ENCODE measurements at places on chromosomes 1 and 21. TPM values are rescaled to one million over a fixed set of nuclear protein-coding genes. Genes with fewer than 3 reads are reported as not detected.

The IFNLR1 gene
- not detected for total RNA-seq

The CD84 gene
- not detected for total RNA-seq

The AMY1C gene
- total RNA-seq, result not detected

The IL22RA1 gene
- total RNA-seq, result not detected

DNA sequence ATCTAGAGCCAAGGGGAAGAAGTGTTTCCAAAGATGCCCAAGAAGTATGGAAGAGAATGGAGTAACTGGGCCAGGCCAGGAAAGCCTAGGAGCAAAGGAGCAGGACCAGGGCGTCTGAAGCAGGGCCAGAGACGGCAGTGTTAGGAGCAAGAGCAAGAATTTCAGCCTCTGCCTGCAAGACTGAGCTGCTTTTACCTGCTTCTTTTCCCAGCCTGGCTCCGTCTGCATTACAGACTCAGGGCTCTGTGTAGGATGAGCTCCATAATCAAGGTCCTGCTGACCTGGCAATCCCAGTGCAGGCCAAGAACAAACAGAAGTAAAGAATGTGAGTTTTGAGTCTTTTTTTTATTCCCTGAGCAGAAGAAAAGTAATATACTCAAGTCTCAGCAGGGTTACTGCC, 10.1 kb downstream of the FMO1 start:
- no peak for DNase-seq

GRCh38 chr1:184212649-184213314, 161.3 kb downstream of the TSEN15 start:
- DNase-seq, result no peak

DNA sequence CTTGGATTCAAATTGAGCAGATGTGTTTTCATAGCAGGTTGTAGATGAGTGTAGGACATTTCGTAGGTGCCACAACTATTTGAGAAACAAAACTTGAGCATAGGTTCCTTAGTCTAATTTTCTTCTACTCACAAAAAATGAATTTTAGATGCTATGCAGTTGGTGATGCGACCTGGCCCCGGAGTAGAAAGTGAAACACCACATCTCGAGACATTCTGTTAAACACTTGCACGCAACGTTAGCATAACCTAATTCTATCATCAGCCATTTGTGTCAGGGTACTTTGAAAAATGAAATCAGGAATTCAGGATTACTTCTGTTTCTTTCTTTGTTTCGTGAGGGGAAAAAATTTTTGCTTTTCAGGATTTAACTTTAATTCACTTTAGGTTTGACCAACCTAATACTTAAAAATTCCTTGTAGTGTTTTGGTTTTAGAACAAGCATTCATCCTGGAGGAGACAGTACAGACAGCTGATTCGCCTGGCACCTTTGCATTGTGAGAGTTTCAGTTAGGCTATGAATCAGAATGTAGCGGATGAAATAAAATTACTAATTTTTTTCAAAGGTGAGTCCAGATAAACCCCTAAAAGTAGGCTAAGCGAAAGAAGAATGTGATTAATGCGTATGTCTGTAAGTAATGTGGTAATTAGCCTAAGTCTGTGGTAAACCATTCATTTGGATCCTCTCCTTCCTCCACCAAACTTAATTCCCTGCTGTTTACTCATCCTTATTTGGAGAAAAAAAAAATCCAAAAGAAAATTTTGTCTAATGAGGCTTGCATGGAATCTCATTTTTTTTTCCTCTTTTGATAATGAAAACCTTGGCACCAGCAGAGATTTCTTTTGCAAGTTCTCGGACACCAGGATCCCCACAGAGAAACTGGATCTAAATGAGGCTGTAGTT, 44.9 kb downstream of the MAP3K21 start:
- DNase-seq, result no peak

- DNase-seq, result no peak
Observed at GRCh38 chr1:200885623-200886402, 8.9 kb upstream of the INAVA start.

- DNase-seq, result no peak
Observed at GRCh38 chr1:37137601-37138000, 103.3 kb upstream of the GRIK3 start.

DNA sequence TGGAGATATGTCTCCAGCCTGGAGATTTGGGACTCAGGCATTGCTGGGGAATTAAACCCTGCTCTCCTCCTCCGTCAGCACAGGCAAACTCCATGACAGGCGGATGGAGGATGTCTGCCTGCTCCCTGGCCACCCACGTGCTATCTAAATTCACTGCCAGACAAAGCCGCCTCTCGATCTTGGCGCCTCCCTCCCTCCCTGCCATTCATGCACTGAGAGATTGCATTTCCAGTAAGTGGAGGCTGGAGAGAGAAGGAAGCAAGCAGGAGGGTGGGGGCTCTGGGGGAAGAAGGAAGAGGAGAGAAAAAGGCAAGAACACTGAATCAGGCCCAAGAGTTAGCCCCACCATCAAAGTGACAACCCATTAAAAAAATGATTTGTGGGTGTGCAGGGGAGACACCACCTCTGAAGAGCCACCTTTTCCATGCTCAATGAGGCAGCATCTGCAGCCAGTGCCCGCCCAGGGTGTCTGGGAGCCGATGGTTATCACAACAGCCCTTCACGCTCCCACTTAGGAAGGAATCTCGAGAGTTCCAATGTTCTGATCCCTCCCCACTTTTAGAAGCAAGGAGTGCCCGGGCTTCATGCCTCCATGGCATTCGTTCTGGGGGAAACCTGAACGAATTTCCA, 183.0 kb downstream of the HIVEP3 start:
- no peak for DNase-seq

- DNase-seq, result no peak
Observed at GRCh38 chr1:30366911-30367310, 356.5 kb downstream of the MATN1 start.
